ENCODE measurements at places on chromosomes 1 and 21.

- no peak for DNase-seq
Observed at GRCh38 chr1:152109231-152109997, 5.8 kb downstream of the TCHH start.

GRCh38 chr1:64836802-64837201, 91.9 kb downstream of the RAVER2 start:
- no peak for DNase-seq

GRCh38 chr1:73980324-73981040, 217.5 kb downstream of the LRRIQ3 start:
- DNase-seq = no peak

- no peak for DNase-seq
Observed at GRCh38 chr1:69967245-69967766, 238.1 kb downstream of the LRRC40 start.

DNA sequence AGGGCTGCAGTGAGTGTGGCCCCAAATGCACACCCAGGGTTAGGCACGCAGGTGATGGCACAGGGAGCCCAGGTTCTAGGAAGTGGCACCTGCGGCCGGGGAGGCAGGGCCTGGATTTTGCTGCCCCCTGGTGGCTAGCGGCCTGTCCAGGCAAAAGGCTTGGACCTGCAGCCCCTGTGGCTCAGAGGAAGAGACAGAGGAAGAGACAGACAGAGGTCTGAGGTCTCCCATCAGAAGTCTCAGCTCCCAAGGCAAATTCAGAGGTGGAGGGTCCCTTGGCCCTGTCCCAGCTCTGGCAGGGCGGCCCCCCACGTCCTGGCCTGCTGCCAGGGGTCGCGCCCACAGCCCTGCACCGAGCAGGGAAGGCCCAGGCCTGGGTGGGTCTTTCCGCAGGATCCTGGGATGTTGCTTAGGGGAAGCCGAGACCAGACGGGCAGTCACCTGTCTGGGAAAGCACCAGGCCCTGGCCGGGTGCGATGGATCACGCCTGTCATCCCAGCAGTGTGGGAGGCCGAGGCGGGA, 8.0 kb upstream of the TNFRSF14 start:
- DNase-seq = peak; percentile 71

DNA sequence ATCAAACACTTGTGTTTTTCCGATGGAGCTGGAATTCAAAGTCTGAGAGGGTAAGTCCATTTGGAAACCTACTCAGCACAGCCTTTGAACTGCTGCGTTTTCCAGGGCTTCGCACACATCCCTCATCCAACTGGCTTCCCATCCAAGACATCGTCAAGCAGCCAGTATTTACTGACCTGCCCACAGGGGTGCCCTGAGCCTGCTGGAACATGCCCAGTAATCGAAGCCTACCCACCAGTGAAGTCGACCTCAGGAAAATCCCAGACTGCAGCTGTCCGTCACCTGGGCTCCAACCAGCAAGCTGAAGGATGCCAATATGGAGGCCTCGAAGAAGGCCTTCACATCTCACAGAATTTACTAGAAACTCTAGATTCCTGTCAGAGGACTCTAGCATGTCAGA, 261.6 kb downstream of the PLPP3 start:
- no peak for DNase-seq

GRCh38 chr1:169363046-169363730, 4.4 kb downstream of the NME7 start:
- DNase-seq = peak; percentile 41

DNA sequence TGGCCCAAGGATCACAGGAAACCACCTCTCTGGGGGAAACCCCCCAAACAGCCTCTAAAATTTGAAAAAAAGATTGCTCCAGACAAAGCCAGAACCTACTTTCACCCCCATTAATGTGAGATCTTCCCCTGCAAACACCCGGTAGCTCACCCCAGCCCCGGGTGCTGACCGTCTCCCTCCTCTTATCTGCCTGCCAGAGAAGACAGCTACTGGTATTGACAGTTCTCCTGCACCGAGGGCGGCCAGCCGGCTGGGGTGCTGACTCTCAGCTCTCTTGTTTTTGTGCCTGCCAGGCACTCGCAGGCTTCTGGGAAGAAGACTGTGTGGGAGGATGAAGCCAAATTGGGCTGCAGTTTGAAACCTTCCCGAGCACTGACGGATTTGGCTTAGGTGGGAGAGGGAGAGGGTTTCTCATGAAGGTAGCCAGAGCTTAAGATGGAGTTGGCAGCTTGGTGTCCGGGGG, 48.2 kb downstream of the RASSF5 start:
- DNase-seq = no peak

Data from HTR-8/SVneo (cell line).